ENCODE measurements at places on chromosomes 6 and 20.

GRCh38 chr6:132253906-132254305, 147.4 kb downstream of the MOXD1 start:
- DNase-seq: no peak

GRCh38 chr6:19562468-19562867, 274.7 kb upstream of the ID4 start:
- DNase-seq: no peak

- DNase-seq: no peak
Measured at GRCh38 chr6:144077871-144078270, 17.5 kb downstream of the SF3B5 start.

DNA sequence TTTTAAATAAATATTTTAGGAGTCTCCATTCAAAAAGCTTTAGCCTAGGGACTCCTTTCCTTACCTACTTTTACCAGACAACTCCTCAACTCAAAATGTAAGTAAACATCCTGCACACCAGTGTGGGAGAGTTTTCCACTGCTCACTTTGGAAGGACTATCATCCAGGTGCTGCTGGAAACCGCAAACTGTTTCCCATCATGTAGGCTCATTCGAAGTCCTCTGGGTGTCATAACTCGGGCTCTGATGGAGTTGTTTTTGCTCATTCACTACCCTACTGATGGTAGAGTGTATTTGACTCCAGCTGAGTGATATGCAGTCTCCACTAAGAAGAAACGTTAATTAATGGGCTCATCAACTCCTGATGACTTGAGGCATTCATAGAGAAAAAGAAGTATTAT, 136.5 kb upstream of the AKAP12 start:
- DNase-seq: no peak

DNA sequence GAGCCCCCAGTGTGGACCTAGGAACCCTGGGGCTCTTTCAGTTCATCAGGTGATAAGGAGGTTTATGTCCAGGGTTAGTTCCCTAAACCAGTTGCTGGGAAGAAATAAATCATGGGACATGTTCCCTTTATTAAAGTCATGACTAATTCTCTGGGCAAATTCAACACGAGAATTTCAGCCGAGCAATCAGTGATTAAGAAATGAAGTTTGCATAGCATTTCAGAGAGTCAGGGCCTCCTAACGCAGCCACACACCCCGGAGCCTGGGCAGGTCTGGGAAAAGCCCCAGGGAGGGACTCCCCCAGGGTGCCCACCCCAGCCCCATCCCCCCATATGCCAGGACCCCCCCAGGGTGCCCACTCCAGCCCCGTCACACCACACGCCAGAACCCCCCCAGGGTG, 20.1 kb downstream of the SLCO4A1 start:
- no peak for DNase-seq

- DNase-seq: no peak
Measured at GRCh38 chr6:31901415-31901952, 402 bp downstream of the ZBTB12 start.

- DNase-seq: no peak
Measured at GRCh38 chr6:49415358-49415757, 47.7 kb downstream of the MMUT start.

DNA sequence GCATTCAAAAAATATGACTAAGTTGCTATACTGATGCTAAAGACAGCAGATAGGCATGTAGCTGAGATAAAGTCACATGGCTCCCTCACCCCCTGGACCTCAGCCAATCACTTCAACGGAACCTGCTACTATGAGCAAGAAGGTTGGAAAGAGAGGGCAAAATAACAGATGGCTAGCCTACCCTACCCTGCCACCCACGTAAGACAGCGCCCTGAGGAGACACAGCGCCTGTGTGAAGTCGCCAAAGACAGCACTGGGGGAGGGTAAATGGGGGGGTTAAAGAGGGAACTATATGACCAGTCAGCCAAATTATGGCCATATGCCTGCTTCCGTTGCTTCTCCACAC, 163.2 kb downstream of the RALGAPA2 start:
- DNase-seq: no peak

DNA sequence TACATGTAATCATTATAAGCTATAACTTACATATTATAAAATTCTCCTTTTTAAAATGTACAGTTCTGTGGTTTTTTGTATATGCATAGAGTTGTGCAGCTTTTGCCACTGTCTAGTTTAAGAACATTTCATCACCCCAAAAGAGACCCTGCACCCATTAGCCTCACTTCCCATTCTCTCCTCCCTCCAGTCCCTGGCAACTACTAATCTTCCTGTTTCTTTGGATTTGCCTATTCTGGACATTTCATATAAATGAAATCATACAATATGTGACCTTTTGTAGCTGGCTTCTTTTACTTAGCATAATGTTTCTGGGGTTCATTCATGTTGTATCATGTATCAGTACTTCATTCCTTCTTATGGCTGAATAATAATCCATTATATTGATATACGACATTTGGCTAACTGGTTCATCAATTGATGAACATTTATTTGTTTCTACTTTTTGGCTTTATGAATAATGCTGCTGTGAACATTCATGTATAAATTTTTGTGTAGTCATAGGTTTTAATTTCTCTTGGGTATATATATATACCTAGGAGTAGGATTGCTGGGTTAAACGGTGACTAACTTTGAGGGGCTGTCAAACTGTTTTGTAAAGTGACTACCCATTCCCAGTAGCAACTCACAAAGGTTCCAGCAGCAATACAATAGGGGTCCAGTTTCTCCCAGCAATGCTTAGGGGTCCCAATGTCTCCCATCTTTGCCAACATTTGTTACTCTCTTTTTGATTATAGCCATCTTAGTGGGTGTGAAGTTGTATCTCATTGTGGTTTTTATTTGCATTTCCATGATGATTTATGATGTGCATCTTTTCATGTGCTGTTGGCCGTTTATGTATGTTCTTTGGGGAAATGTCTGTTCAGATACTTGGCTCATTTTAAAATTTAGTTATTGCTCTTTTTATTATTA, 10.7 kb downstream of the PTPRA start:
- no peak for DNase-seq

- DNase-seq: no peak
Measured at GRCh38 chr20:54716174-54716747, 240.9 kb downstream of the DOK5 start.

GRCh38 chr6:166476061-166476591, 93.4 kb upstream of the MPC1 start:
- no peak for DNase-seq

DNA sequence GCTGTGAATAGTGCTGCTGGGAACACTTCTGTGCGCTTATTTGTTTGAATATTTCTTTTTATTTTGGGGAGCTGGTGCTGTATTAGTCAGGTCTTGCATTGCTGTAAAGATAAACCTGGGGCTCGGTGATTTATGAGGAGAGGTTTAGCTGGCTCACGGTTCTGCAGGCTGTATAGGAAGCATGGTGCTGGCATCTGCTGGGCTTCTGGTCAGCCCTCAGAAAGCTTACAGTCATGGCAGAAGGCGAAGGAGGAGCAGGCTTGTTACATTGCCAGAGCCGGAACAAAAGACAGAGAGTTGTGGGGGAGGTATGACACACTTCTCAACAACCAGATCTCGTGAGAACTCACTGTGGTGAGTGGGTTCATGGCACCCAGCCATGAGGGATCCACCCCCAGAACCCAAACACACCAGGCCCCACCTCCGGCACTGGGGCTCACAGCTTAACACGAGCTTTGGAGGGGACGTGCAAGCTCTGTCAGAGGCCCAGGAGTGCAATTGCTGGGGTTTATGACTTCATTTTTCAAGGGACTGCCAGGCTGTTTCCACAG, 68.8 kb upstream of the GATA5 start:
- no peak for DNase-seq

- no peak for DNase-seq
Measured at GRCh38 chr6:49401063-49401462, 62.0 kb downstream of the MMUT start.

DNA sequence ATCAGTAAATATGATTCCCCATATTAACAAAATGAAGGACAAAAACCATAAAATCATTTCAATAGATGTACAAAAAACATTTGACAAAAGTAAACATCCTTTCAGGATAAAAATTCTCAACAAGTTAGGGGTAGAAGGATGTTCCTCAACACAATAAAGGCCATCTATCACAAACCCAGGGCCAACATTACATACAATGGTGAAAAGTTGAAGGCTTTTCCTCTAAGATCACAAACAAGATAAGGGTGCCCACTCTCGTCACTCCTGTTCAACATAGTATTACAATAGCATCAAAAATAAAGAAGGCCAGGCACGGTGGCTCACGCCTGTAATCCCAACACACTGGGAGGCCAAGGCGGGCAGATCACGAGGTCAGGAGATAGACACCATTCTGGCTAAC, 22.6 kb upstream of the ASF1A start:
- no peak for DNase-seq

GRCh38 chr20:36319356-36320260, 13.5 kb downstream of the DLGAP4 start:
- DNase-seq: no peak

GRCh38 chr6:18414116-18414515, 27.0 kb downstream of the RNF144B start:
- no peak for DNase-seq

DNA sequence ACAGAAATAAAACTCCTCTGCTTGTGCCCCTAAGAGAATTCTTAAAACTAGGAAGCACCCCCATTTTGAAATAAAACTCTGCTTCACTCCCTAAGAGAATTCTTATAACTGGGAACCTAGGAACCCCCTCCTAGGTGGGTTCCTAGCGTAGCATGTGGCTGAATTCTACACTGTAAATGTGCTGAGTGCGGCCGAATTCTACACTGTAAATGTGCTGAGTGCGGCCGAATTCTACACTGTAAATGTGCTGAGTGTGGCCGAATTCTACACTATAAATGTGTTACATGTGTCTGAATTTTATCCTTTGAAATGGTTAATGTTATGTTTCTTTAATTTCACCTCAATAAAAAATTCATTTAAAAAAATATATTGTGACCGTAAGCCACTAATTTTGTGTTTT, 79.3 kb downstream of the PSMB1 start:
- DNase-seq: no peak

GRCh38 chr20:4370851-4371250, 350.9 kb upstream of the PRND start:
- DNase-seq: no peak

DNA sequence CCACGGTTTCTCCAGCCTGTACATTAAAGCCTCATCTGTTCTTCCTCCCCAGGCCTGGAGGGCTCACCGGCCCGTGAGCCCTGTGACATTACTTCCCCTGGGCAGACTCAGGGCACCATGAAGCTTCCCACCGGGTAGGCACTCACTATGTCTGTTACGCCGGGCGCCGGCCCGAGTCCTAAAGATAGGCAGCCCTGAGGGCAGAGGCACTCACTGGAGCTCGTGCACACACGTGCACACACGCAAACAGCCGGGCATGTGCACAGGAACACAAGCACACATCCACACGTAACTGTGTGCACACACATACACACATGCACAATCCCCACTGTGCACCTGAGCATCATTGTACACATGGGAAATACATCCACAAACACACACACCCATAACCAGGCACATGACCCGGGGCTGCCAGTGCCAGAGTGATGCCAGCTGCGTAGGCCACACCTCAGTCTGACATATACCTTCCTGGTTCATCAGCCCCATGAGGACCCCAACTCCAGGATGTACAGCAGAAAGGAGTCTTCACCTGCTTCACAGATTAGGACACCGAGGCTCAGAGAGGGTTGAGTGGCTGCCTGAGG, 83.7 kb downstream of the YTHDF1 start:
- DNase-seq: no peak

DNA sequence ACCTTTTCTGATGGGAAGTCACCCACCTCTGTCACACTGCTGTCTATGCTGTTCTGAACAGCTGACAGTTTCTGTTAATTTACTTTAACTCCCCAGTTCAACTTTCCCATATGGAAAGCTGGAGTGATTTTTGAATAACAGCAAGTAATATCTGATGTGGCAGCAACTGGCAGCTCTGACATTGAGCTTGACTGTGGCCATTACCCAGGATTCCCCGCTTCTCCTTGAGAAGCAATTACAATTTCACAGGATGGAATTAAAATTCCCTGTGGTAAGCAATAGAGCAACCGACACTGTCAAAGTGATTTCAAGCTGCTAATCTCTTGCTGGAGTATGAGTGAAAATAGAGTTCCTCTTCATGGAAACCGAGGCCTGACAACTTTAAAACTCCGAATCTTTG, 348.1 kb upstream of the SOX4 start:
- no peak for DNase-seq

- no peak for DNase-seq
Measured at GRCh38 chr20:38115205-38115604, 49.9 kb downstream of the TGM2 start.

DNA sequence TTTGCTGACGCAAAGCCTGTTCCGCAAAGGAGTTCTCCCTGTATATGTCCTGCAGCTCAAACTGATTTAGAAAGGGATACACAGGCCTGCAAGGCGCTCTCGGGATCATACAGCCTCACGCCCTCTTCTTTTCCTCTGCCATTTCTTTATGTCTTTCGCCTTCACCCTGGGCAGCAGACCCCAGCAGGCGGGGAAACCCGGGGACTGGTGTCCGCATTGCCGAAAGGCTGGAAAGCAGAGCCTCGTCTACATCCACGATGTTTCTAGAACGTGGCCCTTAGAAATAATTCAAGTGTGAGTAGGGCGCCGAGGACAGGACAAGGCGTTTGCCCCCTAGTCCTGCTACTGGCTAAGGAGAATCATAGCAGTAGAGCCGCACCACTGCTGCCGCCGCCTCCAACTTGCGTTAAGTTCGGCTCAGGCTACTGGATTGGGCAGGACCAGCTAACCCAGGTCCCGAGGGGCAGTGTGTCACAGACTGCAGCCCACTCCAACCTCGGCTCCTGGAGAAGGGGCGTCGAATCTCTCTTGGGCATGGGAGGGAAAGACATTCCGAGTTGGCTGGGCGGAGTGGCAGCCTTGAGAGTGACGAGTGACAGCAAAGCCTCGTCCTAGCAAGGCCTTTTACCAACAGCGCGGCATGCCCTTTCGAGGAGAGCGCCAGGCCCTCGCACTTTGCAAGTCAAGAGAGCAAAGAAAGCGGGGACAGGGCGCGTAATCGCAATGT, 2.6 kb upstream of the TBX18 start:
- DNase-seq: no peak

GRCh38 chr6:139640448-139640847, 266.0 kb upstream of the CITED2 start:
- DNase-seq: no peak

DNA sequence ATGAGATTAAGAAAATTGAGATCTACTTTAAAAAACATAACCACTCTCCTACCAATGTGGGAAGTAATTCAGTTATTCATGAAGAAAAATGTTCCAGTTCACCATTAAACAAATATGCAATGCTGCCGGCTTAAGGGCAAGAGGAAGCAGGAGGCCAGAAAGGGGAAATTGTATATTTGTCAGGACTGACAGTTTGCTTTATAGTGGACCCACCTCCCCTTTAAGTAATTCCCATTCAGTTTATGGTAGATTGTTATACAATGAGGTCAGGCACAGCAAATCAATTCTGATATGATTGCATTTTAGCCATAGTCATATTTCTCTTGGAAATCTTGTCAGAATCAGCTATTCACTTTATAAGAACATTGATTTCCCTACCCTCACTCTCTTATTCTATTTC, 547.8 kb downstream of the FRK start:
- no peak for DNase-seq

DNA sequence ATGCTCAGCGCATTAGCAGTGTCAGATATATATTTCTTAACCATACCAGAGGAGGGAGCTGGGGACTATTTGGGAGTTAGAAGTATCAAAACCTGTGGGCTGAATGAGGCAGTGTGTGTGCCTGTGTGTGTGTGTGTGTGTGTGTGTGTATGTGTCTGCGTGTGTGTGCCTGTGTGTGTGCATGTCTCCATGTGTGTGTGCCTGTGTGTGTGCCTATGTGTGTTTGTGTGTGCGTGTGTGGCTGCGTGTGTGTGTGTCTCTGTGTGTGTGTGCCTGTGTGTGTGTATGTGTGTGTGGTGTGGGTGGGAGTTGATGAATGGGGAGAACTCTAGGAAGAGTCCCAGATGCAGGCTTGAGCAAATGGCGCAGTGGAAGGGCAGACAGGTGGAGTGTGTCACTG, 92.9 kb downstream of the PAX1 start:
- DNase-seq: no peak
